ENCODE measurements at places on chromosomes 5 and 9. TPM values are rescaled to one million over a fixed set of nuclear protein-coding genes. Genes with fewer than 3 reads are reported as not detected.

Gene PCDHA11
- not detected for total RNA-seq

Gene SCGB3A1
- not detected for total RNA-seq

Gene KIF4B
- 0.30 TPM for total RNA-seq

Gene OR13J1
- not detected for total RNA-seq

Gene S100Z
- total RNA-seq, result 1.7 TPM

Gene SLC36A2
- not detected for total RNA-seq

Gene TOR1A
- total RNA-seq, result 47.0 TPM

Data from activated T-cell treated with anti-CD3 and anti-CD28 coated beads, Interleukin-2, amount 50 U/mL, for 72 hours (primary cell).